ENCODE measurements at places on chromosomes 3 and 15.

- peak; percentile 55 for DNase-seq
Observed at GRCh38 chr3:156071031-156071430, 49.3 kb upstream of the KCNAB1 start.

DNA sequence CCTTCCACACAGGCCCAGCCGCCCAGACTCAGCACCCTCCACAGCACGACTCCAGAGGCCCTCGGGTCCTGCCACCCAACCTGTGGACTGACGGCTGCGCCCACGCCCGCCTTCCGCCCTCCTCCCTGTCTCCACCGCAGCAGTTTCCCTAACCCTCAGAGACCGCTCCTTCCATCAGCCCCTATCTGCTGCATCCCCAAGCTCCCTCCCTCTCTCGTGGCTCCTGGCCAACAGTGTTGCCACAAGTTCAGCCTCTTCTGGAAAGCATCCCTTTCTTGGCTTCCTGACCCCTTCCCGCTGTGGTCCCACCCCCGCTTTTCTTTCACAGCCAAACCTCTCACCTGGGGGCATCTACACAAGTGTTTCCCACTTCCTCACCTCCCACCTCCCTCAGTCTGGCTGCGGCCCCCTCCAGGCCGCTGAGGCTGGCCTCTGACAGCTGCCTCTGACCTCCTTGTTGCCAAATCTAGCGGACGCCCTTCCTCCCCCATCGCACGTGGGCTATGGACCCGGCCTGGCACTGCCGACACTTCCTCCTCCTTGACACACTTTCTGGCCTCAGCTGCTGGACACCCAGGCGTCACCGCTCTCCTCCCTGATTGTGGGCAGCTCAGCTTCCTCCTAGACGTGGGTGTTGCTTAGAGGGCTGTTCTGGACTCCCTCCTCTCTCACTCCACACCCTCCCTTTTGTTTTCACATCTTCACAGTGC is 168.8 kb upstream of the TLE3 start:
- peak; percentile 37 for DNase-seq

DNA sequence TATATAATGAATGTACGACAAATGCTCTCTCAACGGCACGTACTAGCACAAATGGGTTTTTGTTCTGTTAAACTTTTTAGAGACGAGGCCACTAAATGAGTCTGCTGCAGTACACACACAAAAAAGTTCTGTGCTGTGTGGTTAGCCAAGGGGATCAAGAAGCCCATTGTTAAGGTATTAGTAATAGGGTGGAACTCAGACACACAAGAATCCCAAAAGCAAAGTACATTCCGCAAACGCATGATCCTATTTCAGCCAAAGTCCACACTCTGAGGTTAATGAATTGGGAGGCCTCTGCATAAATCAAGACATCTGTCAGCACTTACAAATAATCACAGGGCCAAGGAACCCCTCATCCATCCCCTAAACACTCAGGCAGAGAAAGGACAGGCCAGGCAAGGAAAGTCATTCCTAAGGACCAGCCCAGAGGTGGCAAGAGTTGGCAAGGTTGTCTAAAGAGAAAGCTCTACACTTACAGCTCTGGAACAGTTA is 12.1 kb downstream of the OSBPL10 start:
- peak; percentile 99 for DNase-seq

GRCh38 chr15:101022306-101022705 is 103.1 kb downstream of the LRRK1 start:
- DNase-seq: no peak

GRCh38 chr15:67776600-67776999 is 48.7 kb upstream of the SKOR1 start:
- peak; percentile 64 for DNase-seq

GRCh38 chr15:27234593-27234992 is 263.6 kb downstream of the GABRG3 start:
- no peak for DNase-seq

DNA sequence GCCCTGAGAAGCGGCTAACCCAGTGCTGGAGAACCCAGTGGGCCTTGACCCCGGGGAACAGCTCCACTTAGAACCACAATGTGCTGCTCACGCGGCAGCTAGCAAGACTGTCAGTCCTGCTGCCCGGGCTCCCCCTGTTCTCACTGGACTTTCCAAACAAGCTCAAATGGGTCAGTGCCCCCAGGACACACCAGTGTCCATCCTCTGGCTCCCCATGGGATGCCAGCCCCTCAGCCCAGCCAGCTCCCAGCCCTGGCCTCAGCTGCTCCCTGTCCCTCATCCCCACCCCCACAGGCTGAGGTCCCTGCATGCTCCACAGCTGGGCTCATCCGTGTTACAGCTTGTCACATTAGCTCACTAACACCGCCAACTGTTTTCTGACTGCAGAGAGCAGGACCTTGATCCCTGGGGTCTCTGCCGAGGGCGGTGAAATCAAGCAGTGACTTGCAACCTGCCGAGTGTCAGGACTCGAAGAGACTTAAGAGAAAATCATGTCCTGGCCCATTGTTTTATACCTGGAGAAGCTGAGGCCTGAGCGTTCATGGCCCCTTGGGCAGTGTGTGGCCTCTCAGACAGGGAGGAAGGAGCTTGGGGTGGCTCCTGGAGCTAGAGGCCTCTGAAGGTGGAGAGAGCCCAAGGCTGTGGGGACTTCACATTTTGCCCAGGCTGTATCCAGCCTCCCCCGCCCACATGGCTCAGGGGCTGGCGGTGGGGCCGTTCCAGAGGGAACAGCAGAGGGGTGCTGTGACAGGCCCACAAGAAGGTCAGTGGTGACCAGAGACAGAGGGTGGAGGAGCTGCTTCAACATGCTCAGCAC is 157.5 kb downstream of the MEGF11 start:
- DNase-seq: no peak

Data from fibroblast of upper back skin (primary cell).